ENCODE measurements at places on chromosomes 5 and 9.

- DNase-seq = no peak
These were observed 211.4 kb downstream of the BNC2 start for GRCh38 chr9:16659096-16659495.

DNA sequence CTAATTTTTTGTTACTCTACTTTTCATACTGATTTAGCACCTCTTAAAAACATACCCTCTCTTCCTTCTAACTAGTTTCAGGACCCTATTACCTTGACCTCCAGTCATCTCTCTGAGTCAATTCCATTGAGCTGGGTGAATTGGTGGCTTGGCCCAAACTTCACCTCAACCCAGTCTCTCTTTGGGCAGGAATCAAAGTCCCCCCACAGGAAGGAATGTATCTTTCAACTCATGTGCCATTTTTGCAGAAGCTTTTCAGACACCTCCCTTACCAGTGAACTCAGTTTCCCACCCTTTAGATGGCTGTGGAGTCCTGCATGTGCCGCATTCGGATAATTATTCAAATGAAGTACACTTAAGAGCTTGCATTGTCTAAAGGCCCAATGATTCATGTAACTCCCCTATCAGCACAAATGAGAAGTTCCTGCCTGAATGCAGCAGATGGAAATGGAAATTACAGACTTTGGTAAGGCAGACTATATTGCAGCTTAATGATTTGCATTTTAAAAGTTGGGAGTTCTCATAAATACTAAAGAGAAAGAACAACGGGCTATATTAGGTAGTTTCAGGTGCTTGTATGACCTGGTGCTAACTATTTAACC is 693.5 kb downstream of the PTPRD start:
- DNase-seq = no peak

DNA sequence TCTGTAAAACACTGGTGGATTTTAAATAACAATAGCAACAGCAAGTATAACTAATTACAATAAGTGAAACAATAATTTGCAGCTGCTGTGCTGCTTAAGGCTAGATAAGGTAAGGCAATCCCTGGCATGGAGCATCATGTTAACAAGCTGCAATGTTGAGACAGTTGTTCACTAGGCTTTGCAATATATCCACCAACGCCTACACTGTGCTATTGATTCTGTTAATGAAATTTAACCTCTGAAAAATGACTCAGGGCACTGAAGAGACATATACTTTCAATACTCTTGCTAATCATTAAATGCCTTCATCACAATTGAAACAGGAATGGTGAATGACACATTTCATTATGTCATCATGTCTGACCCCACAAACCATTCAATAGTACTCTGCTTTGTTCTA is 255.0 kb downstream of the EFNA5 start:
- DNase-seq = no peak

DNA sequence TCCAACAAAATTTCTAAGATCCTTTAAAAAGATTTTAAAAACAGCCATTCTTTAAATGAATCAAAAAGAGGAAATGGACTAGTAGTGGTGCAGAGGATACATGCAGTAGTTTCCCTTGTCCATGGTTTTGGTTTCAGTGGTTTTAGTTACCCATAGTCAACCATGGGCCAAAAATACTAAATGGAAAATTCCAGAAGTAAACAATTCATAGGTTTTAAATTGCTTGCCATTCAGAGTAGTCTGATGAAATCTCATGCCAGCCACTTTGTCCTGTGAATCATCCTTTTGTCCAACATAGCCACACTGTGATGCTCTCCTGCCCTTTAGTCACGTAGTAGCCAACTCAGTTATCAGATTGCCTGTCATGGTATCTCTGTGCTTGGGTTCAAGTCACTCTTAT is 286.1 kb downstream of the ANXA1 start:
- DNase-seq = no peak

DNA sequence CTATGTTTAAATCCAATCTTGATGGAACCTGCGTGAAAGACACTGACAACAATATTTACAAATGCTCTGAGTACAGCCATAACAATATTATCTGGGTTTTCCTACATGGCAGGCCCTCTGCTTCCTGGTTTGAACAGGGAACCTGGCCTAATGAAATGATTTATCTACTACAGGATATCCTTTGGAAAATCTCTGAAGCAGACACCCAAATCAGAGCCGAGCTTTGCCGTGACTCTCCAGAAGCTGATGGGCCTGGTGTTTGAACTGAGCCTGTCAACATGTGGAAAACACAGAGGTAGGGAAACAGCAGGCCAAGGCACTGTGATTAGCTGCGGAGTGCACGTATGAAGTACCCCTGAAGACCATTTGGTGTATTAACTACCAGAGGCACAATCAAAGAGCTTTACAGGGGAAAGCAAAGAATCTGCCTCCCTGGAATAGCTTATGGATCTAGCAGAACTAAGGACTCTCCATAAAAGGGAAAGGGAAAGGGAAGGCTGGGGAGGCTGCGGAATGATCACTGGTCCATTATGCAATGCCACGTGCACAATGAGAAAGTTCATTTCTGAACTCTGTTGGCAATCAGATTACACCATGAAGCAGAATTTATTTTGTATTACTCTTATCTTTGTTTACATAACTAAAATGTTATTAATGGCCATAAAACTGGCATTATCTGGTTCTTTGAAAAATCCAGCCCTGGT is 321.9 kb downstream of the EBF1 start:
- DNase-seq = no peak

DNA sequence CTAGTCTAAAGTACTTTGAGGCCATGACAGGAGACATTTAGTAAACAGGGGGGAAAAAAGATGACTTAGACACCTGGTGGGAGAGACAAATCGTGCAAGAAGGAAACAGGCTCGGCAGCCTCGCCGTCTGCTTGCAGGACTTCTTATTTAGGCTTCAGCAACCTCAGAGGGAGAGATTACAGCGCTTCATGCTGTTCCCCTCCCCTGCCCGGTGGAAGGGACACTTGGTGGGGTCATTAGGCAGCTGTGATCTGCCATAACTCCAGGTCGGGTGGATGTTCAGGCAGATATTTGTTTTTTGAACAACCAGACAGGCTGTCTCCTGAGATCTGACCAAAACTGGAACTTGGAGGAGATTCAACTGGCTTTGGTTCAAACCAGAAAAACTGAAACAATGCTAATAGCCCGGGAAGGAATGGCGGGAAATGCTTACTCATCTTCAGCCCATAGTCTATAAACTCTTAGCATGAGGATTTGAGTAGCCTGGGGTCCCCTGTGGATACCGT is 38.1 kb upstream of the CD180 start:
- DNase-seq = no peak

- DNase-seq = no peak
These were observed 459.9 kb upstream of the ZNF462 start for GRCh38 chr9:106403081-106403480.

DNA sequence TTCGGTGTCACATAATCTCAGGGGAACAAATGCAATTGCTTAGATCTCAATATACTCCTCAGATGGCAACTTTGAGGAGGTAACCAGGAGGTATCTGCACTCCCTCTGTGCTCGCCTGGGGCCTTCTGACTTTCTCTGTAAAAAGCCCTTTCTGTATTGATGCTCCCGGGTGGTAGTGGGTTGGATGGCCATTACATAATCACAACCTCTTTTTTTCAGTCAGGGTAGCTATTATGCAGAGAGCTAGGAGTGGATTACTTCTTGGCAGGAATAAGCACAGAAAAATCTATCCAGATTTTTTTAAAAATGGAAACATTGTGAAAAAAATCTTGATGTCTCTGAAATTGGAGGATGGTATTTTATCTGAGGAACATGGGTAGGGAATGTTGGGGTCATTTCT is 116.6 kb downstream of the SH3GL2 start:
- DNase-seq = no peak

GRCh38 chr9:130570208-130570607 is 9.2 kb upstream of the FUBP3 start:
- DNase-seq = no peak

- no peak for DNase-seq
These were observed 48.0 kb upstream of the POU5F2 start for GRCh38 chr5:93789173-93790067.

DNA sequence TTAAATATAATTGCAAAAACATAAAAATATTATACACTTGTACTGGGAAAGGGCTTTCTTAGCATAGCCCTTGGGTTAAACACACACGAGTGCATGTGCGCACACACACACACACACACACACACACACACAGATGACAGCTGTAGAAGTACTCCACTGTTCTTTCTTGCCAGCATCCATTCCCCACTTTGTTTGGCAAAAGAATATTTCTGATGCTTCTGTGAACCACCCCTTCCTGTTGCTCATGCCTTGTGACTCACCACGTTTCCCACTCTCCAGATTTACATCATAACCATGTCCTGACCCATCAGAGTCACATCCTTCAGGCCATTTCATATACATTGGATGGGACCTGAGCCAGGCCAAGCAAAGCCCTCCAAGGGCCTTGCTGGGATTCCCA is 280.1 kb downstream of the DNAH5 start:
- DNase-seq = no peak

DNA sequence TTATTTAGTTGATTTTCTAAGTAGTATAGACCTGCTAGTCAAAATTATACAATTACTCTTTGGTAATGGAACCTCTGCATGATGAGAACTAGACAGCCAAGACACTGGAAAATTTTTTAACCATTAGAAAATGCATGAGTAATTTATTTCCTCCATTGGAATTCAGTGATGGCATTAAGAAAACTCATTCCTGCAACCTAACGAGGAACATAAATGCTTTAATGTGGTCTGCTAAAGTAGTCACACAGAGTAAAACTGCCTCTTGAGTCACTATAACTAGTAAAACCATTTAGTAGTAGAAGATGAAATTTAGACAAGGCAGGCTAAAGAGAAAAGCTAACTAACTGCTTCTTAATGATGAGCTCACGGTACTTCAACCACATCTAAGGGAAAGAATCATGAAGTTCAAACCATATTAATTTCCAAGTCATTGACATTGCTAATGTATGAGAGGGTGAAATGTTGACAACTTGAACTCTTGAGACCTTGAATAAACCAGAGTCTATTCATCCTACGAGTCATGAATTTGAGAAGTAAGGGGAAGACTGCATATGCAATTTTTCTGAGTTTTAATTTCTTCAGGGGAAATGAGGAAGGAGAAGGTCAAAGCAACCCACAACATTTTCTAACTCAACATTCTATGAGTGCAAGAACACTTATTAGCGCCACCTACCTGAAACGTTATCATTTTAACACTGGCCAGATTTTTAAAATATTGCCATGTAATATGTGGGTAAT is 74.4 kb downstream of the GLIS3 start:
- no peak for DNase-seq

- no peak for DNase-seq
These were observed 2122.2 kb downstream of the MAT2B start for GRCh38 chr5:165627548-165628170.

DNA sequence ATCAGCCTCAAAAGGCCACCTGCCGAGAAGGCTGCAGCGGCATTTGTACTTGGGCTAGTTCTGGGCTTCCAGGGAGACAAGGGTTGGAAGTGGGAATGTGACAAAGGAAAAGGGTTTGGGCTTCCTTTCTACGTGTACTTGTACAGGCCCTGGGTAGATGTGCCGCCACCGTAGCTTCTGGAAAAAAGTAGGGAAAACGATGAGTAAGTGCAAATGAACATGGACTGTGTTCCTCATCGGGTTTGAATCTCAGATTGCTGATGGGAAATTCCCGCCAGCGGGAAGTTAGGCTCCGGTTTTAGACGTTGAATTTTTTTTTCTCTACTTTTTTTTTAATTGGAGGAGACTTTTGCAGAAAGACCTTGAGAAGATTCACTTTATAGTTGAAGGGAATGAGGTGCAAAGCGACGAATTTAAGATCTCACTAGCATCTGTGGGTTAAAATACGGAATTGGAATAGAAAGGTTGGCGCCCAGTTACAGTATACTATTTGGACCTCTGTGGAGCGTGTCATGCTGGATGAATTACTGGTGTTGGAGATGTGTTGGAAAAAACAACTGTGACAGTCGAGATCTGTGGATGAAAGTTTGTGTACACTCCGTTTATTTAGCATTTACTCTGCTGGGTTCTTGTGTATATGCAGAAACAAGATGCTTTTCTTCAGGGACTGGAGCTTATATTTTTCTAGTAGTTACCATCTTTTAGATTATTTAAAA is 1.2 kb downstream of the G3BP1 start:
- DNase-seq = no peak

DNA sequence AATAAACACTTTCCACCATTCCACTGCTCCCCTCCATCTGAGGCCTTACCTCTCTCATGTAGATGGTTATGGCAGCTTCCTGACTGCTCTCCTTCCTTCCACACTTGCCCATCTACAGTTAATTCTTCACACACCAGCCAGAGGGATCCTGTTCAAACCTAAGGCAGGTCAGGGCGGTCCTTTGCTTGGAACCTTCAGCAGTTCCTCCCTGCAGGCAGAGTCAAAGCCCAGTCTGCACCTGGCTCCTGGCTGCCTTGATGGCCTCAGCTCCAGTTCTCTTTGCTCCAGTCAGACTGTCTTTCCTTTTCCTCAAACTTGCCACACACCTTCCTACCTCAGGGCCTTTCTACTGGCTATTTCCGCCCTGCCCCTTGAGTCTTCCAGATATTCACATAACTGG is 30.2 kb upstream of the NR3C1 start:
- DNase-seq = no peak

DNA sequence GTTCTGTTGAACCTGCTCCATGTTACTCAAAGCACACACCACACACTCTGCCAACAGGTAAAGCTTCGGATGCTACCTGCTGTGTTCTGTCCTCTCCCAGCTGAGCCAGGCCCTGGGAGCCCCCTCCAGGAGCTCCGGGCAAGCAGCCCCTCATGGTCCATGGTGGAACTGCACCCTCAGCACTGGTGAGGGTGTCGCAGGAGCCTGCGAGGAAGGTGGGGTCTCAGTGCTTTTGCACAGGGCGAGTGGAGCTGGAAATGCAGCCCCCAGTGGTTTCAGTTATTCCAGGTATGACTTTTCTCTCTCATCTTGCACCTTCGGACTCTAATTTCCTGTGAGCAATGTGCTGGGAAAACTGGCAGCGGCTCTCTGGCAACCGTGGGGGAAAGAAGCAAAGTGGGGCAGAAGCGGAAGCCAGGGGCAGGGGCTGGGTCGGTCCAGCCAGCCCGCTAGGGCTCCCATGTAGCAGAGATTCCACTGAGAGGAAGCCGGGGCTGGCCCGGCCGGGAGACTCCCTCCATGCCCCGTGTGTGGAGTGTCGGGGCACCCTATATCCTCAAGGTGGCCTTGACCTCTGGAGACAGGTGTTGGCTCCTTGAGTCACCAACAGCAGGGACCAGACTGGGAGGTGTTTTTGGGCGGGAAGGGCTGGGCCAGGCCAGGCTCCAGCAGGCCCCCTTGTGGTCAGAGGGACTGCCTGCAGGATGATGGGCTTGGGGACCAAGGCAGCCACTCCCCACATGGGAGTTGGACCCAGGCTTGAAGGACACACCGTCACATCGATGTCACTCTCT is 75.6 kb upstream of the PRSS3 start:
- peak; percentile 53 for DNase-seq

DNA sequence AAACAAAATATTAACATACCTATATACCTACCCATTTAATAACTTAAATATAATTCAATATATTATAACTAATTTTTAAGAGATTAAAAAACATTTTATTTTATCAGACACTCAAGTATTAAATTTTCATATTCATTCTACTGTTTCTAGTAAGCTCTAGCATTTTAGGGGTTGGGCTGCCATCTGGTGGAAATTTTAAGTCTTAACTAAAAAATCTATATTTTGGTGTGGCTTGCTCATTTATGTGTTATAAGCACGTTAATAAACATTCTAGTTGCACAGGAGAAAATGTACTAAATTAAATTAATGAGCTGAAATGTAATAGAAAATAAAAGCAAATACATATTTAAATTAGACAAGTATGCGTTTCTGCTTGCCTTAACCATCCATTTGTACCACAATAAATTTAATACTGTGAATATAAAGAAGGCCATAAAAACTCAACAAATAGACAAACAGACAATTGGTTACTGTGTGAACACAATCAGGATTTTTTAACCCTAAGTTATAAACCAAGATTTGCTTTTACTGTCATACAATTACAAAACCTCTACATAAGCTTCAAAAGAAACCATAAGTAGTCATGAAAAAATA is 1728.3 kb upstream of the CDH9 start:
- DNase-seq = no peak
